ENCODE measurements at places on chromosomes 11 and 22. TPM values are rescaled to one million over a fixed set of nuclear protein-coding genes. Genes with fewer than 3 reads are reported as not detected.

PANX3 gene
- polyA plus RNA-seq, result not detected

VWCE gene
- polyA plus RNA-seq, result not detected

TMEM86A gene
- polyA plus RNA-seq, result 1.2 TPM

ALKBH3 gene
- 40.4 TPM for polyA plus RNA-seq

ADM2 gene
- polyA plus RNA-seq, result 0.52 TPM

All from naive thymus-derived CD8-positive, alpha-beta T cell (primary cell).